ENCODE measurements at places on chromosomes 1 and 21.

GRCh38 chr1:98638185-98638584, 23.3 kb upstream of the SNX7 start:
- H3K27ac ChIP-seq = no peak overlapping the region
- H3K4me3 ChIP-seq = no peak overlapping the region
- DNase-seq = no peak
- no peaks in the 10 kb centered on the region for H3K27me3 ChIP-seq
- H3K36me3 ChIP-seq = no peaks in the 10 kb centered on the region

- H3K4me3 ChIP-seq = no peak overlapping the region
- H3K4me1 ChIP-seq = no peaks in the 10 kb centered on the region
Measured at GRCh38 chr21:36654324-36654723, 44.6 kb upstream of the SIM2 start.

- H3K27me3 ChIP-seq = peaks cover 8% of the 10 kb centered on the region
- no peaks in the 10 kb centered on the region for H3K4me1 ChIP-seq
- H3K4me3 ChIP-seq = no peak overlapping the region
- H3K36me3 ChIP-seq = no peaks in the 10 kb centered on the region
- H3K27ac ChIP-seq = no peak overlapping the region
Measured at GRCh38 chr1:208654241-208654640, 410.1 kb upstream of the PLXNA2 start.

GRCh38 chr21:42736646-42737350, 83.4 kb downstream of the PDE9A start:
- peaks cover 10% of the 10 kb centered on the region for H3K4me1 ChIP-seq
- H3K27ac ChIP-seq = no peak overlapping the region
- H3K36me3 ChIP-seq = no peaks in the 10 kb centered on the region
- no peak for DNase-seq

GRCh38 chr1:208254376-208254775, 10.2 kb upstream of the PLXNA2 start:
- no peaks in the 10 kb centered on the region for H3K36me3 ChIP-seq
- no peaks in the 10 kb centered on the region for H3K4me1 ChIP-seq
- DNase-seq = no peak
- no peak overlapping the region for H3K4me3 ChIP-seq
- no peak overlapping the region for H3K27ac ChIP-seq

Data from B cell (primary cell).